Hepatocyte (in vitro differentiated cells): ENCODE measurements at places on chromosomes 3 and 15. TPM values are rescaled to one million over a fixed set of nuclear protein-coding genes. Genes with fewer than 3 reads are reported as not detected.

DNA sequence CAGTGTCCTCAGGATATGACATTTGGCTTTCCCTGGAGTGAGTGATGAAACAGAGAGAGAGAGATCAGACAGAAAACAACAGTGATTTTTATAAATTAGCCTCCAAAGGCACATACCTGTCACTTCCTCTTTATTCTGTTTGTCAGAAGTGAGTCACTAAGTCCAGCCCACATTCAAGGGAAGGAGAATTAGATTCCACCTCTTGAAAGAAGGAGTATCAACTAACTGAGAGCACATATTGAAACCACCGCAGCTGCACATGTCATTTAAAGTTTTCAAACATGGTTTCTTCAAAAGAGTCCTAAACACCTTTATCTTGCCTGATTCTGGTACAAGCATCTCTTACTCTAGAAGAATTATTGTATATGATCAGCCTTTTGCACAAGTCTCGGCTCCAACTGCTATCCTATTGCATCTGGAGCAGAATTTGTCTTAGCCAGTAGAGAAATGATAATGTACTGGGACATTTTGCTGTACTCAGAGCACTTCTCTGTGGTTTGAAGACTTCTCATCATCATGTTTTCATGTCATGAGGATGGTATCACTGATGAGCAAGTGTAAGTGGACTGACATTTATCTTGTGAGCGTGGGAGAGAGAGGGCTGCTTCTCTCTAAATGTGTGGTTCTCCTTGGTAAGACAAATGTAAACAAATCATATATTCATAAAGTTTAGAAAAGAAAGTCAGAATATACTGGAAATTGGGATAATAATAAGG is 338.9 kb upstream of the CFAP20DC start:
- H3K27ac ChIP-seq = no peak overlapping the region
- H3K27me3 ChIP-seq = no peaks in the 10 kb centered on the region
- H3K4me1 ChIP-seq = no peaks in the 10 kb centered on the region
- no peak for DNase-seq
- no peaks in the 10 kb centered on the region for H3K36me3 ChIP-seq
- H3K4me3 ChIP-seq = no peak overlapping the region

Gene LHFPL4
- total RNA-seq = not detected in 2 replicates

Gene CHMP2B
- total RNA-seq = 71.5 and 79.3 TPM in 2 replicates

DNA sequence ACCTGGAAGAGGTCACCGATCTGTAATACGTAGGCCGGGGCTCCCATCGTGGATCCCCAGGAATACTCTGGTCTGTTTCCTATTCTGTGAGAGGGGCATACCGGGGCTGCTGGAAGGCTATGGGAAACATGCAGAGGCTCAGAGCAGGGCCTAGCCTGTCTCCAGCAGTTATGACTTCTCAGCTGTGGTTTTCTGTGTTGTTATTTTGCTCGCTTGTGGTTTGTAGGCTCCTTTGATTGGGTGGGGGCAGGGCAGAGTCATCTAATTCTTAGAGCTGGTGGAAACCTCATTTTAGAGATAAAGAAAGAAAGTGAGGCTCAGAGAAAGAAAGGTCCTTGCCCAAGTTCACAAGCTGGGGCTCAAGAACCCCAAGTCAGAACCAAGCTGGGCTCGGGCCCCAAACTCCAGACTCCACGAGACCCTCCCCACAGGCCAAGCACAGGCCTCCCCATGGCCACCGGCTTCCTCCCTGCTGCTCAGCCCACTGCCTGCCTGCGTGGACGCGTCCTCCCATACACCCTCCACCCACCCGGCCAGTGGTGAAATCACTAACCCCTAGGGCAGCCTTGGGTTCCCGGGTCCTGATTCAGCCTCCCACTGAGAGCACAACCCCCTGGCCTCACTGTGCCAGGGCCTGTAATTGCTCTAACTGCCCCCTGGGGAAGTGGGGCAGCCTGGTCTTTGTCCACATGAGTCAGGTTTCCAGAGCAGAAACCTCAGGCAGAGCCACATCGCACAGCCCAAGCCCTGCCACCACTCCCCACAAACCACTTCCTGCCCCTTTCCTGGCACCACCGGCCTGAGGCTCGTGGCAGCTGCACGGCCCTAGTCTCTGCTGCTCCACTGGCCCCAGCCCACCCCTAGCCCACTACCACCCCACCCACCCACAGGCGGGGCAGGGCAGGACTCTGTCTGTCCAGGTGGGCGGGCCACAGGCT is 270.8 kb downstream of the UACA start:
- peak; percentile 66 for DNase-seq
- peaks cover 40% of the 10 kb centered on the region for H3K4me1 ChIP-seq
- no peak overlapping the region for H3K4me3 ChIP-seq
- H3K27me3 ChIP-seq = no peaks in the 10 kb centered on the region
- H3K27ac ChIP-seq = peak overlapping the region; percentile 90
- no peaks in the 10 kb centered on the region for H3K36me3 ChIP-seq

DNA sequence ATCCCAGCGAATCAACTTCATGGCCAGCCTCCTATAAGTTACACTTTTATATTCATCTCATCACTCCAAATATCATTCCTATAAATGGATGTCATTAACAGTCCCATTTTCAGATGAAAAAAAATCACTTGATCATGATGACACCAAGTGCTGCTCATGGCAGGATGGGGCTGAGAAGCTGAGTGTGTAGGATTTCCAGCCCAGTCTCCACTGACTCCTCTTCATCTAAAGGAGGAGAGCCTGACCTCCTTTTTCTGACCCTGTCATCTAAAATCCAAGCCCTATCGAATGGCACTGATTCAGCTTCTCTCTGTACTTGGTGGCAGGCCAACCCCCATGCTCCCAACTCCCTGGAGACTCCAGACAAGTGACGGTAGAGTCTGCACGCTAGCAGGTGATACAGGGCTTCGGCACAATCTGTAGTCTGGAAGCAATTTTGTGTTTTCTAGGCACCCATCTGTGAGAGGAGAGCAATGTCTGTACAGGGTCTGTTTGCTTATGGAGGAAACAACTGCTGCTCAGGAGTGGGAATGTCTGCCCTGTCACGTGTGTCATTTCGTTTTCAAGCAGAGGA is 103.2 kb downstream of the EPHB1 start:
- no peaks in the 10 kb centered on the region for H3K36me3 ChIP-seq
- no peak overlapping the region for H3K4me3 ChIP-seq

- H3K27ac ChIP-seq = no peak overlapping the region
- H3K36me3 ChIP-seq = no peaks in the 10 kb centered on the region
- H3K4me3 ChIP-seq = no peak overlapping the region
- no peak for DNase-seq
These were observed 15.4 kb upstream of the APEH start for GRCh38 chr3:49658711-49659110.

Gene FBN1
- total RNA-seq = 172 and 199 TPM in 2 replicates

DNA sequence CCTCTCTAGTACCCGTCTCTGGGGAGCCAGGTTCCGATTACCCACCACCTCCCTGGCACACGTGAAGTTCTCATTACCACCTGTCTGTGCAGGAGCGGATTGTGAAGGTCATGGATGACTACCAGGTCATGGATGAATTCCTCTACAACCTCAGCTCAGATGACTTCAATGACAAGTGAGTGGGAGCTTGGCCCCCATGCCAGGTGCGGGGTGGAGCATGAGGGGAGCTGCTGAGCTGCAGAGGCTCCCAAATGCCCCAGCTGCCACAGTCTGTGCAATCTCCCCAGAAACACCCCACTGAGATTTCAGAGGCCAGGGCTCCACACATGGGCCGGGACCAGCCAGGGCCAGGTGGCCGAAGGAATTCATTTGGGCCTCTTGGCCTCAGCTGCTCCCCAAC is 34.3 kb downstream of the DNAH1 start:
- H3K36me3 ChIP-seq = no peaks in the 10 kb centered on the region
- H3K27ac ChIP-seq = no peak overlapping the region
- no peaks in the 10 kb centered on the region for H3K4me1 ChIP-seq
- no peaks in the 10 kb centered on the region for H3K27me3 ChIP-seq

DNA sequence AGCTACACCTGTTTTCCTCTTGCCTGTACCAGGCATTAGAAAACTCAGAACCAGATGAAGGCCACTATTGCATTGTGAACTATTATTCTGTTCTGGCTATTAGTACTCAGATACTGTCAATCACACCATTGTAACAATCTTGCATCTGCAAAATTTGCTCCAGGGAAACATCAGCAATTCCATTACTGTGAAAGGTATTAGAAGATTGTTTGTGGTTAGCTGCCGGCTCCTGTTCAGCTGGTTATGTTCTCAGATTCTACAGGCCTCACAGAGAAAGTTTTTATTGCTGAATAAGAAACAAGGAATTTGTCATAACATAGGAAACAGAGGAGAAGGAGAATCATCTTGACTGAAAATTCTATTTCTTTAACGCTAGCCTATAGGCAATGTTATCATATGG is 179.9 kb downstream of the PLOD2 start:
- H3K27ac ChIP-seq = no peak overlapping the region
- DNase-seq = no peak
- no peaks in the 10 kb centered on the region for H3K36me3 ChIP-seq
- no peak overlapping the region for H3K4me3 ChIP-seq

Gene SLC15A2
- total RNA-seq = 6.5 and 11.2 TPM in 2 replicates

GRCh38 chr15:69502470-69503045 is 49.9 kb downstream of the RPLP1 start:
- no peaks in the 10 kb centered on the region for H3K27me3 ChIP-seq
- H3K4me1 ChIP-seq = no peaks in the 10 kb centered on the region
- DNase-seq = no peak

DNA sequence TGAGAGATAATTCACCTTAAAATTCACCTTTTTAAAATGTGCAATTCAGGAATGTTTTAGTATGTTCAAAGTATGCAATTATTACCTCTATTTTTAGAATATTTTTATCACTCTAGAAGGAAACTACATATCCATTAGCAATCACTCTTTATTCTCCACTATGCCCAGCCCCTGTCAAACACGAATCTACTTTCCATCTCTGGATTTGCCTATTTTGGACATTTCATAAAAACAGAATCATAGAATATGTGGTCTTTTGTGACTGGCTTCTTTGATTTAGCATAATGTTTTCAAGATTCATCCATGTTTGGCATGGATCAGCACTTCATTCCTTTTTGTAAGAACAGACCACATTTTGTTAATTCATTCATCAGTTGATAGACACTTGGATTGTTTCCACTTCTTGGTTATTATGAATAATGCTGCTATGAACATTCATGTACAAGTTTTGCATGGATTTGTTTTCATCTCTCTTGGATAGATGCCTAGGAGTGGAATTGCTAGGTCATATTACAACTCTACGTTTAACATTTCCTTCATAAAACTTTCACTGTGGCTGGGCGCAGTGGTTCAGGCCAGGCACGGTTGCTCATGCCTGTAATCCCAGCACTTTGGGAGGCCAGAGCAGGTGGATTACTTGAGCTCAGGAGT is 12.7 kb downstream of the HMCES start:
- no peak overlapping the region for H3K27ac ChIP-seq
- H3K4me1 ChIP-seq = no peaks in the 10 kb centered on the region
- no peaks in the 10 kb centered on the region for H3K36me3 ChIP-seq
- no peak for DNase-seq
- H3K27me3 ChIP-seq = no peaks in the 10 kb centered on the region

Gene TRPM1
- total RNA-seq = not detected in 2 replicates
